ENCODE measurements at places on chromosomes 1 and 21. TPM values are rescaled to one million over a fixed set of nuclear protein-coding genes. Genes with fewer than 3 reads are reported as not detected.

DNA sequence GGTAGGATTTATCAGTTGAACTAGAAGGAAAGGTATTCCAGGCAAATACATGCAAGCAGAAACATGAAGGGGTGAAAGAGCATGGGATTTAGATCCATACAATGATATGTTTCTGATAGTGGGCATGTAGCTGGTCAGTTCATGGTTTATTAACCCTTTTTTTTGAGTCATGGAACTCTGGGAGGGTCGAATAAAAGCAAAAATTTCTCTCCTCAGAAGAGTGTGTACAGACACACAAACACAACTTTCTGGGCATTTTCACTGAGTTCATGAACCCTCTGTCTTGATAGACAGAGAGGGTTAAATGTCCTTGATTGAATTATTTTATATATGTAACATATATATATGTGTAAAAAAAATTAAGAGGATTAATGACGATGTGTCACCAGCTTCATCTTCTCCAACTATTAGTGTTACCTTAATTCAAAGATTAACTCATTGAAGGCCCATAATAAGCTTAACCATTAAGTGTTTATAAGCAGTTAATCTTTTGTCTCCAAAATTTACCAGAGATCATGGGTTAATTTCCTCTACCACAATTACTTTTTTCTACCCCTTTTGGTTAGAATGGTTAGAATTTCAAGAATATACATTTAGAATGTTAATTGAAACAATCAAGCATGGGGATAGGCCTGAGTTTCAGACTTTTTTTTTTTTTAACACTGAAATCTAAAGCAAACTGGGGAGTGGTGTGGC lies 4.6 kb downstream of the JUN start:
- DNase-seq = no peak

DNA sequence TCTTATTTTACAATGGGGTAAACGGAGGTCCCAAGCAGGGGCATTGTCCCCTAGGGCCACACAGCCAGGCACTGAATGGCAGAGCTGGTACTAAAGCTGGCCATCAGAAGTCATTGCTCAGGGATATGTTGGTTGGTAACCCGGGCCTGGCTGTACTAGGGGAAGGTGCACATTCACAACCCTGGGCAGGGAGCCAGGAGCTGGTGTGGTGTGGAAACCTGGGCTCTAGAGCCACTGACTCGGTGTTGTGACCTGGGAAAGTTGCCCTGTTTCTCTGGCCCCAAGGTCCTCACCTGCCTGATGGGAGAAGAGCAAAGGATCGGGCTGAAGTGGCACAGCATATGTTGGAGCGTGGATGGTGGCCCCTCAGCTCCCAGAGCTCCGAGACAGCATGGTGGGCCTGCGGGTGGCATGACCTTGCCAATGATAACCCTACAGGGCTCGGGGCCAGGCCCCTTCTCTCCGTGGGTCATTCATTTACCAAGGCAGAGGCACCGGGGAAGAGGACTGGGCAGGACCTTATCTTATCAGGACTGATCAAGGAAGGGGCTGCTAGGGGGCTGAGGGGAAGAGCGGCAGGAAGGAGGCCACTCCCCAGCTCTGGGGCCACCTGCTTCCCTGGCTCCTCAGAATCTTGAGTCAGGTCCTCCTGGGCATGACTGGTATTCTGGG lies 274.1 kb downstream of the TRABD2B start:
- DNase-seq = no peak

Gene MYOC
- total RNA-seq = 2.1 TPM

DNA sequence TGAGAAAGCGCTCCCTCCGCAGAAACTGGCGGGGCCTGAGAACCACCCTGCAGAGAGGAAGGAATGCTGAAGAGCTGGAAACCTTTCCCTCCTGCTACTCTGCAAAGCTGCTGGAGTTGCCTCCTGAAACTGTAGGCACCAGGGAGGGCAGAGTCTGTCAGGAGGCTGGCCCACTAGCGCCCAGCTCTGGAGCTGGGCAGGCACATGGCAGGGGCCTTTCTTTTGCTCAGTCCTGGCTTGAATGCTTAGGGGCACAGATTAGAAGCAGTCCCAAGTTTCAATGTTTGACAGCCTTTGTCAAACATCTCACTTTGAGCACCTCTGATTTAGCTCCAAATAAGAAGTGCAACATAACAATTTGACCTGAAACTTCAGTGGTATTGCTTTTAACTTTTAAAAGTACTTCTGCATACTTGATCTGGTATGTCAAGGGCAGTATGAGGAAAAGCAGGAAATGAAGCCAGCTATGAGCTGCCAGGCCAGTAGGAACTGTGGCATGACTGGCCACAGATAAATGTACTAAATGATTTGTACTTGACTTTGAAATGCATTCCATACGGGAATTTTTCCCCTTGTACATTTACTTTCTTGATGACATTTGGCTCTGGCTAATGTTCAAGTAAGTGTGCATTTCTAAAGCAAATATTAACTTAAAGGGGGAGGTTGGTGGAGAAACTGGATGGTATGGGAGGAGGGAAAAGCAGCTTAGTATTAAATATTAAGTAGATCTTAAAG lies 7.2 kb downstream of the C1orf116 start:
- DNase-seq = no peak

GRCh38 chr1:9651565-9652378 lies at the start of gene PIK3CD:
Gene PIK3CD (plus strand): TSS chr1:9651731. CDS start chr1:9710456, 58,725 bp downstream.
- peak; percentile 60 for DNase-seq

GRCh38 chr1:178417858-178418257 lies 78.9 kb downstream of the CLEC20A start:
- DNase-seq = no peak

Gene HORMAD1
- not detected for total RNA-seq

- DNase-seq = no peak
Observed at GRCh38 chr1:17239420-17239819, 9.5 kb upstream of the PADI3 start.

- no peak for DNase-seq
Observed at GRCh38 chr21:16134134-16134533, 404.4 kb downstream of the USP25 start.

GRCh38 chr1:25695771-25696311 lies 79.2 kb downstream of the MAN1C1 start:
- DNase-seq = no peak

DNA sequence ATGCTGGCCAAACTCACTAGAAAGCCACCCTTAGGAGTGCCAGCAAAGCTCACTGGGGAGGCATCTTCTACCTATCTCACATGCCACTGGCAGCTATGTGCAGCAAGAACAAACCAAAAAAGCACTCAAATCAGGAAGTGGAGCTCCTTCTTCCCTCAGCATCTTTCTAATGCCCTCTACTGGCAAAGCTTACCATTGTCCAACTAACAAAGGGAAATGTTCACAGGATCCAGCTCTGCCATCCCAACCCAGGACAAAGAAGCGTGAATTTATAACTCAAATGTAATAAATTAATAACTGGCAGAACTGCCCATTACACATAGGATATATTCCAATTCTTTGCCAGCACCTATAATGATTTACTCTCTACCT lies 38.9 kb downstream of the LEPR start:
- DNase-seq = no peak

Gene TRIM67
- 0.05 TPM for total RNA-seq

Gene PTPRF
- total RNA-seq = 4.2 TPM

DNA sequence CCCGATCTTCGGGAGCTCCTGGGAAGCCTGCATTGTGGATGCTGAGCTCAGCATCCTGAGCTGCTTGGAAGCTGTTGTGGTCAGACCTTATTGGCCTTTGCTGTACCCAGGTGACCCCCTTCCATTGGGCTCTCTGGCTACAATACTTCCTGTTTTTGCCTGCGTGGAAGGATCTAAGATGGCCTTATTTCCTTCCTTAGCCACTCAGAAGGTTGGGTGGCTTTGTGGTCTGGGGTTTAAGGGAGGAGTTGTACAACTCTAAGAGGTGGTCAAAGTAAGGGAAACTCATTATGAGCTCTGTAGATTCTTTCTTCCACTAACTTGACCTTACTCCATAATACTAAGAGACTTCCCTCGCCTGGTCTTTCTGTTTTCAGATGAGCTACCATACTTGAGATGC lies 17.7 kb downstream of the PFKFB2 start:
- no peak for DNase-seq

- no peak for DNase-seq
Observed at GRCh38 chr1:35556484-35557117, 602 bp downstream of the KIAA0319L start.

Measured in Right ventricle myocardium superior (tissue), 1 donor.